PC-9 (cell line): ENCODE measurements at places on chromosomes 2 and 18.

DNA sequence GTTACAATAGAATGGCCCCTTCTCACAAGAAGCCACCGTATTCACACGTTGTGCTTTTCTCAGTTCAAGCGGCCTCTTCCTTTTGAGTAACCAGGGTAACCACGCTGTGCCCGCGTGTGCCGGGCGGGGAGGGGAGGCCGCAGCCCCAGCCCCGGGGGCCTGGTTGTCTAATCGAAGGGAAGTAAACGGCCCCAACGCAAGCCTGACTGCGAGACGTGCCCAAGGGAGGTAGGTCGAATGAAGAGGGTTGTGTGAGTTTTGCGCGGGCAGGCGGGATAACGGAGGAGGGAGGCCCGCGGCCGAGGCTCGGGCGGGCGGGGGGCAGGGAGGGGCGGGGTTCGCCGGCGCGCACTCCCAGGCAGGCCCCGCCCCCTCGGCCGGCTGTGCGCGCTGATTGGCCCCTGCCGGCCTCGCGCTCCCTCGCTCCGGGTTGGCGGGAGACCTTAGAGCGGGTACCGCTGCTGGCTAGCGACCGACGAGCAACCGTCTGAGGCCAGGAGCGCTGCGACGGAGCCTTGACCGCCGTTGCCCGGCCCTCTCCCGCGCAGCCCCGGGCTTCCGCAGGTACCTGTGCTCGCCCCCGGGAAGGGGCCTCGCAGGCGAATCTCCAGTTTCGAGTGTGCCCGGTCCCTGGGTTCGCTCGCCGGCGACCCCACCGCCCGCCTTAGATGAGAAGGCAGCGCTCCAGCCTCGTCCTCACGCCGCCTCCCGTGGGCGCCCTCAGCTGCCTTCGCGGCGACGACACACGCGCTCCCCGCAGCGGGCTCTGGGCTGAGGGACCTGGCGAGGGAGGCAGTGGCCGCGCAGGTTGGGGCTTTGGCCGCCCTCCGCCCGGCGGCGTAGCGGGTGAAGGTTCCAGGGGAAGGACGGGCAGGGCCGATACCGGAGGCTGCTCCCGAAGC lies at the start of gene SPDYA:
SPDYA (plus strand) TSS at position 451 of the 902 bp plus-strand sequence. CDS start 5,181 bp downstream, outside the sequence.
- no peak for DNase-seq

GRCh38 chr2:40178971-40179370 lies 272.9 kb downstream of the SLC8A1 start:
- no peak for DNase-seq

GRCh38 chr2:84970868-84971509 lies at the start of gene KCMF1:
Gene KCMF1 (plus strand): TSS chr2:84971161. CDS start chr2:84971452, 291 bp downstream.
- peak; percentile 81 for DNase-seq

DNA sequence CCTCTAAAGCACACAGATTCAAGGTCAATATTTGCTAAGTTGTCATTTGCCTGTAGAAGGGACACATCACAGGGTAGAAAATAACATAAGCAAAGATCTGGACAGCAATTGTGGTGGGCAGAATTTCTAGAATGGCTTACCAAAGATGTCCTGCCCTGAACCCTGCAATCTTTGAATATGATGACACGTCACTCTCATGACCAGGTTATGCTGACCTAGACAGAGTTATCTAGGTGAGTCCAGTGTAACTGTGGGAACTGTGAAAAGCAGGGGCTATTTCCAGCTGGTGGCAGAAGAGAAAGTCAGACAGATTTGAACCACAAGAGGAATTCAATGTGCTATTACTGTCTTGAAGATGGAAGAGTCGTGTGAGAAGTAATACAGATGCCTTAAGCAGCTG lies 112.3 kb upstream of the CNGA3 start:
- no peak for DNase-seq

GRCh38 chr2:26542676-26543505 lies 65.0 kb upstream of the OTOF start:
- DNase-seq: peak; percentile 5

GRCh38 chr18:8326763-8327394 lies 282.4 kb upstream of the RAB12 start:
- DNase-seq: no peak

DNA sequence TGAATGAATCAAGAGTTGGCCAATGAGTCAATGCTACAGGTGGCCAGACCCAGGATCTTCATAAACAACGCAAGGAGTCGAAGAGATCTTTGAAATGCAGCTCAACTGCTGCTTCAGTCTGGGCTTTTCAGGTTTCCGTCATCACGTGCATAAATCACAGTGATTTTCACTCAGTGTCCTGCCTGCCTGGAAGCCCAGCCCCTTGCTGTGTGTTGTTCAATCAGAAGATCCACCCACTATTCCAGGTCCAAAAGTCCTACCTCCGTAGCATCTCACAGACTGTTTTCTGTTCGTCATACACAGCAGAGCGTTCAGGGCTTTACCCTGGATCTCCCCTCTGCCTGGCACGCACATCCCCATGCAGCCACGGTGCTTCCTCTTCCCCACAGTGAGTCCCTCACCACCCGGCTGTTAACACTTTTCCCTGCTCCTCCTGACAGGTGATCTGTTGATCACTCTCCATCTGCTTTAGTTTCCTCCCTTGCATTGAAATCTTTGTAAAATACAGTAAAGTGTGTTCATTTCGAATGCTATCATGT lies 216.3 kb downstream of the MYT1L start:
- DNase-seq: no peak

DNA sequence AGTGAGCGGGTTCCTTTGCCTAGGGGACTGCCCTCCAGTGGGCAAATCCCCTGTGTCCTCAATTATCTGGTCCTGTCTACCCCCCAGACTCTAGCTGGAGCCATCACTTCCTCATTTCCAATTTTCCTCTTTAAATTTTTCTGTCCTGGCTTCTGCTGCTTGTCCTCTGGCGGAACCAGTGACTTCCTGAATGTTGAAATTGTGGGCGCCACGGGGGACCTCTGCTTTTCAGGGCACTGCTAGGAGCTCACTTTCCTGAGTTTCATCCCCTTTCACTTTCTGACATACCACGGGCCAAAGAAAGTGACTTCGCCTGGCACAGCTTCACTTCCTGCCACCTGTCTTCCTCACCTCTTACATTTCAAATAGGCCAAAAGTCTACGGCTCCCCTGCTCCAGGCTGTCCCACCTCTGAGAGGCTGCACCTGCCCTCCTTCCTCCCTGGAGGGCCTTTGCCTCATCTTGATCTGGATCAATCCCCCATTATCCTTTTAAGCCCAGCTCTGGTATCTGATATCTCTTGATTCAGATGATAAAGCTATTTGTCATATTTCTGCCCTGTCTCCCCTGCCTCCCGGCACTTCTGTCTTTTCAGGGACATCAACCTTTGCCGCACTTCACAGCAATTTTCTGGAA lies 1.4 kb upstream of the MARCO start:
- DNase-seq: peak; percentile 93

- DNase-seq: no peak
Observed at GRCh38 chr2:15754703-15755099, 163.0 kb downstream of the DDX1 start.

DNA sequence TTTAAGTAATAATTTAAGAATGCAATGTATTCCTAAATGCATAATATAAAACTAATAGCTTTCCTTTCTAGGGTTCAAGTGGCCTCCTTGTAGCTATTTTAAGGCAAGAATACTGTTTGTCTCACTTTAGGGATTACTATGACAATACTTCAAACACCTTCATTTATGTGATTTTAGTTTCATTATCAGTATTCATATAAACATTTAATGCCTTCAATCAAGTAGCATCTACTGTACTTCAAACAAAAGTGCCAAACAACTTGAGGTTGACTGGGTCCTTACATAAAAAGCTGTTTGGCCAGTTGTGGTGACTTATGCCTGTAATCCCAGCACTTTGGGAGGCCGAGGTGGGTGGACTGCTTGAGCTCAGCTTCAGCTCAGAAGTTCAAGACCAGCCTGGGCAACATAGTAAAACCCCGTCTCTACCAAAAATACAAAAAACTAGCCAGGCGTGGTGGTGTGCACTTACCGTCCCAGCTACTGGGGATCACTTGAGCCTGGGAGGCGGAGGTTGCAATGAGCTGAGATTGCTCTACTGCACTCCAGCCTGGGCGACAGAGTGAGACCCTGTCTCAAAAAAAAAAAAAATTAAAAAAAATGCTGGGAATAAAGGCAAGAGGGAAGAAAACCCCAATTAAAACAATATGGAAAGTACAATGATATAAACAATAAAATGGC lies 9.3 kb downstream of the MEX3C start:
- no peak for DNase-seq

GRCh38 chr2:53991948-53992347 lies 21.2 kb upstream of the PSME4 start:
- DNase-seq: no peak

GRCh38 chr2:181308766-181309515 lies 148.2 kb upstream of the ITGA4 start:
- DNase-seq: no peak

GRCh38 chr2:232893834-232894233 lies 23.8 kb downstream of the SNORC start:
- DNase-seq: no peak

DNA sequence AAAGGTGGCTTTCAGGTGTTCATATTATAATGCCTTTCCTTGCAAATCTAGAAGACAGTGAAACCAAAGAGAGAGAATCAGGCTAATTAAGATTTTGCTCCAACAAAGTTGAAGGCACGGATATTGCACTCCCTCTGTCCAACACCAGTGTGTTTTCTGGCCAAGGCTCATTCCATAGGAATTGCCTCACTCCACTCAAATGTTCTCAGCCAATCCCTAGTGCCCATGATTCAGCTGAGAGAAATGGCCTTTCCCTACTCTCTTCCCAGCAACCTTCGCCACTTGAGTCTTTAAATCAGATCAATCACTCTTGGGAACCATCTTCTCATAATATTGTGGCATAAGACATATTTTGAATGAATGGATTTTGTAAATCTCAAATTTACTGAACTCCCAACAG lies 768.2 kb upstream of the ACVR2A start:
- no peak for DNase-seq

GRCh38 chr2:154758871-154759270 lies 60.4 kb downstream of the KCNJ3 start:
- no peak for DNase-seq

DNA sequence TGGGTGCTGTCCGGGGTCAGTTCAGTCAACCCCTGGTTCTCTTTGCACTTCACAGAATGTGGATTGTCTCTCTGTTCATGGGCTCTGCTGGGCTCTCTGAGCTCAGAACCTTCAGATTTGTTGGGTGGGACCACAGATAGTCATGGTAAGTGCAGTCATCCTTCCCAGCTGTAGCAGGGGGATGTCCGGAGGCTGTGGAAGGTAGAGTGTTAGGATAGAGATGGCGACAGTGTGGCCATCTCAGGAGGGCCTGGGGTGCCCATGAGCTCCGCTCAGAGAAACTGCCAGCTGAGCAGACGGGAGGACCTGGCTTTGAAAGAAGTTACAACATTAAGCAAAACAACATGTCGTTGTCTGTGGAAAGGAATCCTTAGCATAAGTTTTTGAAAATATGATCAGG lies 149.8 kb downstream of the FAM210A start:
- DNase-seq: no peak

- peak; percentile 41 for DNase-seq
Observed at GRCh38 chr2:137964066-137964858, at the start of gene HNMT. Gene HNMT (plus strand): TSS chr2:137964473. CDS start chr2:137964492, 19 bp downstream.

DNA sequence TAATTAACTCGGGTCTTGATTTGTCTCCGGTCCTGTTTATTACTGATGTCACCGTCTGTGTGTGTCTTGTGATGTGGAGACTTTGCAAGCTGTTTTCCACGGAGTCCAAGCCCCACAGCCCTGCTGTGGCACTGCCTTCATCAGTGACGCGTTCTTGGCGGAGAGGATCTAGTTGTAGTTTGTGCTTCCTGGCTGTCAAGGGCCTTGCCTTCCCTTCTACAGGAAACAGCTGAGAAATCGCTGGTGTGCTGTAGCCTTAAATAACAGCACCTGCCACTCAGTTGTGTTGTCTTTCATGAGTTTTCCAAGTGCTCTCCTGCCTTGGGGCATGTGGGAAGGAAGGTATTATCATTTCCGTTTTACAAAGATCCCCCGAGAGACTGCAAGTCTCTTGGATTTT lies 26.3 kb downstream of the CTIF start:
- DNase-seq: no peak

GRCh38 chr2:199955007-199955338 lies 318 bp downstream of the TYW5 start:
- DNase-seq: peak; percentile 52

- DNase-seq: no peak
Observed at GRCh38 chr2:49582946-49583345, 428.6 kb upstream of the FSHR start.

- no peak for DNase-seq
Observed at GRCh38 chr18:54254265-54254758, 15.0 kb upstream of the POLI start.

DNA sequence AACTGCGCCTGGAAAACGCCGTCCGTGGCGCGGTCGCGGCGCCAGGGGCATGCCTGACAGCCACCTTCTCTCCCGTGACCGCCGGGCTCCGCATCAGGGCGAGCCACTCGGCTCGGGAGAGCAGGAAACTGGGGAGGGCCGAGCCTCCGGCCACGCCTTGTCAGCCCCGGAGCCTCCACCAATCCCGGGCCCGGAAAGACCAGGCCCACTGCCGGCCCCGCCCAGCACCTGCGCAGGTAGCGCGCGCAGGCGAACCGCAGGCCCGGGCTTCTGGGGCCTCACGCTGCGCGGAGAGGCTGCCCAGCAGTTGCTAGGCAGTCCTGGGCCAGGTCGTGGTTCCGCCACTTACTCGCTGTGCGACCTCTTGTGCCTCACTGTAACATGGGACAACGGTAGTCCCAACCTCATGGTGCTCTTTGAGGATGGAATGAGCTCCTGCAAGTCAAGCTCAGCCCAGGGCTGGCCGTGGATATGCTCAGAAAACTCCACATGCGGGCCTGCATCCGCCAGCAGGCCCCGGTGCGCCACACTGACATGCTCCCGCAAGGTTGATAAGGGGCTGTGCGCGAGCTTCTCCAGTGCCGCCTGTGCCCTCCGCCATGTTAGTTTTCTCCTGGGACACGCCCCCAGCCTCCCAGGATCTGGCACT lies 97.1 kb downstream of the INHBB start:
- peak; percentile 82 for DNase-seq

GRCh38 chr2:162028511-162028910 lies 45.5 kb downstream of the DPP4 start:
- no peak for DNase-seq

DNA sequence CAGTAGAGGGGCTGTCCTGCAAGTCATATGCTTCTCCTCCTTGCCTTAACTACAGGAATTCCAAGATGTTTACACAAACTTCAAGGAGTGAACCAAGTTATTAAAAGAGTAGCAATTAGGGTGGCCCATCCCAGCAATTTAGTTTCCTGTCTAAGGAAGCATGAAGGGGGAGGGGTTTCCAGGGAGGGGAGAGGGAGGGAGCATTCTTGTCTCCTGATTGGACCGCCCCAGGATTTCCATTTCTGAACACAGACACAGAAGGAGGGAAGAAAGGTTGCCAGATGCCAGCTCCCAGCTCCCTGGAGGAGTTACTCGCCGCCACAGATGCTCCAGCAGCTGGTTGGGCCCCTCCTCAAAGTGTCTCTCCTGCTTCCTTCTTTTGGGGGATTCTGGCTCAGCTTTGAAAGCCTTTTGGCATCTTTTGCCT lies 107.6 kb downstream of the TRIB2 start:
- peak; percentile 55 for DNase-seq
